ENCODE measurements at places on chromosomes 6 and 20. TPM values are rescaled to one million over a fixed set of nuclear protein-coding genes. Genes with fewer than 3 reads are reported as not detected.

- H3K36me3 ChIP-seq = no peaks in the 10 kb centered on the region
- no peaks in the 10 kb centered on the region for H3K4me1 ChIP-seq
- H3K27ac ChIP-seq = no peak overlapping the region
- no peak for DNase-seq
Measured at GRCh38 chr20:63175038-63175895, 40.7 kb downstream of the YTHDF1 start.

- H3K36me3 ChIP-seq = no peaks in the 10 kb centered on the region
- no peak for DNase-seq
- H3K4me3 ChIP-seq = no peak overlapping the region
- no peak overlapping the region for H3K27ac ChIP-seq
- peaks cover 3% of the 10 kb centered on the region for H3K4me1 ChIP-seq
- H3K27me3 ChIP-seq = no peaks in the 10 kb centered on the region
Measured at GRCh38 chr6:75428204-75428603, 65.4 kb downstream of the FILIP1 start.

DNA sequence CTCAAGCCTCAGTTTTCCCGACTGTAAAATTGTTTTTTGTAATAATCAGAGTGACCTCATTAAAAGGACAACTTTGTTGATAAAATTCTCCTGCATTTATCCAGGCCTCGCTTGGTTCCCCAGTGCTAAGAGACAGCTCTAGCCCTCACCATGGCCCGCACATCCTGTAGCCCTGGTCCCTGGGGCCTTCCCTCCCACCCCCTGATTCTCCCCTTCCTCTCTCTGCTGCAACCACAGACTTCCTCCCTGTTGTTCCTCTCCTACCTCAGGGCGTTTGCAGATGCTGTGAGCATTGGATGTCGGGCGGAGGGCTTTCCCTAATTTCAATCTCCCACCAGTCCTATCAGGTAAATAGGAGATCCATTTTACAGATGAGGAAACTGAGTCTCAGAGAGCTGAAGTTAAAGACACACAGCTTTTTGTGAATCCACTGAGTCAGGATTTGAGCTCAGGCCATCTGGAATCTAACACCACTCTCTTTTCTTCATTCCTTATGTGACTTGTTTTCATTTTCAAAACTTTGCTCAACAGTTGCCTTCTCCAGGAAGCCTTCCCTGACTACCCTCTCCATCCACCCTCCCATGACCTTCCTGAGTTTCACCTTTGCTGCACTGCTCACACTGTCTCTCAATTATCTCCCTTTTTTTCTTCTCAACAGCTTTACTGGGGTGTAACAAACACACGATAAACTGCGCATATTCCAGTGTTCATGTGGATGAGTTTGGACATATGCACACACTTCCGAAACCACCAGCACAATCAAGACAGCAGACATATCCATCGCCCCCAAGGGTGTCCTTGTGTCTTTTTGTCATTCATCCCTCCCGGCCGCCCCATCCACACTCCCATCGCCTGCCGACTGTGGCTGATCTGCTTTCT is 107.1 kb downstream of the CEBPB start:
- no peaks in the 10 kb centered on the region for H3K36me3 ChIP-seq
- H3K4me3 ChIP-seq = no peak overlapping the region
- peak overlapping the region; percentile 2 for H3K27ac ChIP-seq
- DNase-seq = no peak

DNA sequence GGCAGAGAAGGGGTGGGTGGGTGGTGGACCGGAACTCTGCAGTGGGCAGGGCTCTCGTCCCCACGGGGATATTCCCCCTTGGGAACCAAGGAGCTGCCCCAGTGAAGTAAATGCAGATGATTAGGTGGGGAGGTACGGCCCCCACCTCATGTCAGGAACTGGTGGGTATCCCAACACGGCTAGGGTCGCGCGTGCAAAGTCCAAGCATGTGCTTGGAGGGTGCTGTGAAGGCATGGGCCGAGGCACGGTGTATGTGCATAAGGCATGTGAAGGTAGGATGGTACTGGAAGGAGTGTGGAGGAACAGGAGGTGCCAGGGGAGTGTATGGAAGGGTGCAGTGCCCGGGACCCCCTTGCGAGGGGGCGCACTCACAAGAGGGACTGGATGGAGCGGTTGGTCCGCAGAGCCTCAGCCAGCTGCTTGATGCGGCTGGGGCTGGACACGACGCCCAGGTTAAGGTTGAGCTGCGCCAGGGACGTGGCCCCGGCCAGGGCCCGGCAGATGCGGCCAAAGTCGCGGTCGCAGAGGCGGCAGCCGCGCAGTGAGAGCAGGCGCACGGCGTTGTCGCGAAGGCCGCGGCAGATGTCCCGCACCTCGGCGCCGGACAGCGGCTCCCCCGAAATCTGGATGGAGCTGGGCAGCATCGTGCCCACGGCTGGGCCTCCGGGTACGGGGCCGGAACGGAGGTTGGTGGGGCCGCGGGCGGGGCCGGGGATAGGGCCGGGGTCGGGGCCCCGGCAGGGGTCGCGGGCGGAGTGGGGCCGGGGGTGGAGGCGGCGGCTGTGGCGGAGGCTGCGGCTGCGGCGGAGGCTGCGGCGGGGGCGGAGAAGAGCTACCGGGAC is 783 bp downstream of the LRRC73 start:
- no peak for DNase-seq
- peaks cover 31% of the 10 kb centered on the region for H3K36me3 ChIP-seq
- H3K27ac ChIP-seq = no peak overlapping the region
- peaks cover 3% of the 10 kb centered on the region for H3K4me1 ChIP-seq

DNA sequence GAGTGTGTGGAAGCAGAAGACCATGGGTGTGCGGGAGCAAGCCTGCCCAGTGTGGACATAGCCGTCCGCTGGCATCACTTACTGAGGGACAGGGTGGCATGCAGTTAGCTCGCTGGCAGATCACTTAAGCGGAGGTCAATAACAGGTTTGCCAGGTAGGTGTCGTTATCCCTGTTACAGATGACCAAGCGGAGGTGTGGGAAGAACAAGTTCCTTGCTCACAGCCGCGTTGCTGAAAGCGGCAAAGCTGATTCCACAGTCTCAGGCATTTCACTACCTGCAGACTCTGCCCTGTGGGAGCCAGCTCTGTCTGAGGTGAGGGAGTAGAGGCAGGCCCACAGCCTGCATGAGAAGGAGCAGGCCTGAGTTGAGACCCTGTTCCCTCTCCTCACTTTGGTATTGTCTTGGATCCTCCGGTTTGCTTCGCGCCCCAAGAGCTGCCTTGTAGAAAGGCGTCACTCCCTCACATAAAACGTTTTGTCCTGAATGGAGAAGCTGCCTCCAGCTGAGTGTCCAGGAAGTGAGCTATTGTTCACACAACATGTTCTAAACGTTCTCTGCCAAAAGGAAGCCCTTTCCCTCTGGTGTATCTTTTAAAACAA is 96.9 kb downstream of the TCP11 start:
- H3K27ac ChIP-seq = no peak overlapping the region
- no peaks in the 10 kb centered on the region for H3K36me3 ChIP-seq
- H3K4me3 ChIP-seq = no peak overlapping the region
- DNase-seq = no peak

GRCh38 chr6:75130784-75131183 is 75.1 kb downstream of the COL12A1 start:
- peak; percentile 81 for DNase-seq
- peaks cover 15% of the 10 kb centered on the region for H3K4me1 ChIP-seq
- H3K36me3 ChIP-seq = peaks cover 27% of the 10 kb centered on the region
- H3K4me3 ChIP-seq = no peak overlapping the region
- H3K27ac ChIP-seq = peak overlapping the region; percentile 20
- H3K27me3 ChIP-seq = no peaks in the 10 kb centered on the region

DNA sequence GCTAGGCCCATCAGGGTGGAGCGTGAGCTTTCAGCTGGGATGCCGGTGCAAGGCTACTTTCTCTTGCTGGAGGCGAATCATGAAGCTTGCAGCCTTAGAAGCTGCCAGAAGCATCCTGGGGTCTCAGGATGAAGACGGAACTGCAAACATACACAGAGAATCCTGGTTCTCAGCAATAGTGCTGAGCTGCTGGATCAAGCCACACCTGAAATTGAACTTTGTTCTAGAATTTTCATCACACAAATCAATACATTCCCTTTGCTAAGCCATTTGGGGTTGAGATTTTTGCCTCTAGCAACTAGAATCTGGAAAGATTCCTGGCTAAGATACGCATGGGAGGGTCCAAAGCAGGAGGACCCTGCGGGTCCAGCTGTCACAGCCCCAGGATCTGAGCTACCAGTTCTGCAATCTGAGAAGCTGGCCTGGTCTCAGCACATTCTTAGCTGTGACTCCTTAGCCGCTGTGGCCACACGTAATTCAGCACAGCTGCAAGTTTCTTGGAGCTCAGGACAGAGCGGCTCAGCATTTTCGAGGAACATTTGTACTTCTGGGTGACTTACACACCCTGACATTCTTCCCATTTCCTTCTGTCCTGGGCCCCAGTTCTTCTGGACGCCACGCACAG is 6.6 kb upstream of the ARFGAP1 start:
- no peak overlapping the region for H3K4me3 ChIP-seq
- peak; percentile 64 for DNase-seq
- peaks cover 19% of the 10 kb centered on the region for H3K27me3 ChIP-seq
- H3K4me1 ChIP-seq = no peaks in the 10 kb centered on the region
- no peaks in the 10 kb centered on the region for H3K36me3 ChIP-seq

DNA sequence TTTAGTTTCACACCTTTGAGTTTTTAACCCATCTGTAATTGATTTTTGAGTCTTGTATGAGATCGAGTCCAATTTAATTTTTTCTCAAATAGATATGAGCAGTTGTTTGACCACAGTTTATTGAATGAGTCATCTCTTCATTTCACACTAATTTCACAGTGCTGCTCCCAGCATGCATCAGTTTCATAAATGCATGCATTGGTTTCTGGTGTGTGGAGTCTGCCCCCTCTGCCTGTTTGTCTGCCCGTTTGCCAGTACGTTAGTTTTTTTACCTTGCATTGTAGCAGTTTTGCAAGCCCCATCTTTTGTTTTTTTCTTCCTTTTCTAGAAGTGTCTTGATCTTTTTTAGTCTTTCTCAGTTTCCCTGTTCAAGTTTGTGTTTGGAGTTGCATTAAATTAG is 11.9 kb downstream of the SLX4IP start:
- H3K27me3 ChIP-seq = no peaks in the 10 kb centered on the region
- DNase-seq = peak; percentile 82
- no peak overlapping the region for H3K27ac ChIP-seq
- peaks cover 4% of the 10 kb centered on the region for H3K4me1 ChIP-seq
- H3K4me3 ChIP-seq = no peak overlapping the region

DNA sequence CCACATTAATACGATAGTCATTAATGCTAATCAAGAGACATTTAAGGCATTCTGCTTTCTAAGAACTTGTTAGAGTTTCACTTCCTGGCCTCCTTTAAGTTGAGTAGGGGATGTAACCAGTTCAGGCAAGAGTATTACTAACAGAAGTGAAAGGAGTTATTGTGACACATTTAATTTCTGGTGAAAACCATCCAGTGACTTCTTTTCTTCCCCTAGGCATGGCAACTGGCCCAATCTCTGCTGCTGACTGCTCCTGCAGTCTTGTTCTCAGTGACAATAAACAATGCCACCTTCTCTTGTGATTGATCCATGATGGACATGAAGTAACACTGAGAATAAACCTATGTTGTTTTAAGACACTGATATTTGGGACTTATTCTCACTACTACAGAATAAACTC is 130.9 kb upstream of the DEFB112 start:
- no peaks in the 10 kb centered on the region for H3K27me3 ChIP-seq
- H3K4me3 ChIP-seq = no peak overlapping the region
- no peak overlapping the region for H3K27ac ChIP-seq
- H3K4me1 ChIP-seq = no peaks in the 10 kb centered on the region
- DNase-seq = no peak

- H3K27ac ChIP-seq = no peak overlapping the region
- H3K36me3 ChIP-seq = no peaks in the 10 kb centered on the region
- no peaks in the 10 kb centered on the region for H3K27me3 ChIP-seq
Measured at GRCh38 chr20:15302075-15302474, 964.7 kb upstream of the FLRT3 start.

DNA sequence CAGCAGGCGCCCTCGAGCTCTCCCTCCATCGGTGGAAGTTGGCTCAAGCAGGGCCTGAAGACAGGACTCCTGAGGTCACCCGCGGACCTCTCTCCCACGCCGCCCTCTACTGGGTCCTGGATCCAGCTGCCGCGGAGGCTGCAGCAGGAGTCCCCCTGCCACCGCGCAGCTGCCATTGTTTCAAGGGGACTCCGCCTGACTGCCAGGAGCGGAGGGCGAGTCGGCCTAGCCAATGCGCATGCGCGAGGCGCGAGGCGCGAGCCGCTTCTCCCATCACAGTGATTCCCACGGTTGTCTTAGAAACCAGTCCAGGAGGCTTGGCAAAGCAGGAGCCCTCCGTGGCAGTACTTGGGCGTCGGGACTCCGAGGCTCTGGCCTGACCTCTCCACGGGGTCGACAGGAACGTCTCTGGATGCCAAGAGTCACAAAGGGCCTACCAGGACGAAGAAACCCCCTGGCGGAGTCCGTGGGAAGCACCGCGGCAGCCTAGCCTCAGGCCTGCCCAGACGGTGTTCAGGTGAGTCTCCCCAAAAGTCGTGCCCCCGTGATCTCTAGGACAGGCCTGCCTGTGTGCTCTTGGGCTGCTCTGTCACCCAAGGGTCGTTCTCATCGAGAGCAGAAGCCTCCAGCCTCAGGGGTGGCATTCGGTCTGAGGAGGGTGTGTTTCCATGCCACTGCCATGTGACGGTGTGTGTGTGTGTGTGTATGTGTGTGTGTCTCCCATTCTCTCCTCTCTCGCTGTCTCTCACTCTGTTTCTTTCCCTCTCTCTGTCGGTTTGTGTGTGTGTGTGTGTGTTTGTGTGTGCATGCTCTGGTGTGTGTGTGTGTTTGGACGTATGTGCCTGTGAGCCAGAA is 290.6 kb upstream of the ZNF337 start:
- H3K4me1 ChIP-seq = no peaks in the 10 kb centered on the region
- DNase-seq = peak; percentile 6
- no peak overlapping the region for H3K27ac ChIP-seq
- no peaks in the 10 kb centered on the region for H3K27me3 ChIP-seq
- no peaks in the 10 kb centered on the region for H3K36me3 ChIP-seq

GRCh38 chr6:52981222-52981900 is 13.7 kb downstream of the GSTA4 start:
- no peaks in the 10 kb centered on the region for H3K27me3 ChIP-seq
- no peak overlapping the region for H3K4me3 ChIP-seq
- H3K27ac ChIP-seq = no peak overlapping the region
- no peak for DNase-seq
- no peaks in the 10 kb centered on the region for H3K4me1 ChIP-seq

DNA sequence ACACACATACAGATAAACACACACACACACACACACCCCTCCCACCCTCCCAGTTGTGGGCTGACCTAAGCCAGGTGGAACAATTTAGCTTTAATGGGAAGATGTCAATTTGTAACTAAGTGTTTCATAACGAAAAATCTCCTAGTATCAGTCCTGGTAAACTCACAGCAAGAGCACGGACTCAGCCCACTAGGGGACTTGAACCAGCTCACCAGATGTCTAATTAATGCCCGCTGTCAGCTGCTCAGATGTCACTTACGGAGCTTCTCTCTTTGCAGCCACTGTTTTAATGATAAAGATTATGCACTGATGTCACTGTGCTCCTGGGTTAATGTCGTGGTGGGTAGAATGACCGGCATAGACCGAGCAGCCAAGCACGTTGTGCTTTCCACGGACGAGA is 116.6 kb upstream of the INSM1 start:
- no peak overlapping the region for H3K27ac ChIP-seq
- H3K4me3 ChIP-seq = no peak overlapping the region
- H3K27me3 ChIP-seq = no peaks in the 10 kb centered on the region
- no peak for DNase-seq
- H3K36me3 ChIP-seq = no peaks in the 10 kb centered on the region
- no peaks in the 10 kb centered on the region for H3K4me1 ChIP-seq

GRM1 gene
- total RNA-seq = 0.17 TPM

TPX2 gene
- total RNA-seq = 21.0 TPM
